ENCODE measurements at places on chromosomes 3 and 15.
A peak's percentile ranks its signal among the peaks of the same experiment; 100 is the strongest.

DNA sequence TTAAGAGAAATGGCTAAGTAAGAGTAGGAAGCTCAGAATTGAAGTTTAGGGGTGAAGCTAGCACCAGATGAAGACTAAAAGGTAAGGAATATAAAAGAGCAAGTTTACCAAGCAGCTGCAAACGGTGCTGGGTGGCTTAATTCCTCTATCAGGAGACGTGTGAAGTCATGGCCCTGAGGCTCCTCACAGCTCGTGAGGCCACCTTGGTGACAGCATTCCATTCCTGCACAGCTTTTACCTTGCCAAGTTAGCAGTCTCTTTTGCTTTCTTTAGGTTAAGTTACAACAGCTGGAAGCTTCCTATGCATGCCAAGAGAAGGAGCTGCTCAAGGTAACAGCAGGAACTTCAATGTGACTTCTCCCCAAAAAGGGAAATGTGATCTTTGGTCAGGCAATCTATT, 6.4 kb downstream of the TMCO5A start:
- DNase-seq = no peak

DNA sequence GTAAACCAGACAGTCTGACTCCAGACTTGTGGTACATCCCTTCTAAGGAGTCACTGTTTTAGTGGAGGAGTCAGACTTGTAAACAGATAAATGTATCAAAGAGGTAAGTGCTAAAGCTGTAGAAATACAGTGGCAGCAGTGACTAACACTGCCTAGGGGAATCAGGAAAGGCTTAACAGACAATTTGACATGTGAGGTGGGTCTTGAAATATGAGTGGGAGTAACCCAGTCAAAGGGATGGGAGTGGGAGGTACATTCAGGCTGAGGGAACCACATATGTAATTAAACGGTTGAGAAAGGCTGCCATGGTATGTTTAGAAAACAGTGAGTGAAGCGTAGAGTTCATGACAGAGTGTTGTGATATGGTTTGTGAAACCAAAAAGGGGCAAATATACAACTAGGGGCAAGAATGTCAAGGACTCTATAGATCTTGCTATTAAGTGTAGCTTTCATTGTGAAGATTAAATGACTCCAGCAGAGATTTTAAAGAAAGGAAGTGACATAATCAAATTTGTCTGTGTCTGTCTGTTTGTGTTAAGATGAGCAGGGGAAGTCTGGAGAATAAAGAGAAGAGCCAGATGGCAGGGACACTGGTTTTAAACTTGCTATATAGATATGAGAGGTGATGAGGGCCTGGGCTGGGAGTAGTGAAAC, 11.2 kb upstream of the ALCAM start:
- no peak for DNase-seq

GRCh38 chr15:50190166-50190570, 8.2 kb downstream of the SLC27A2 start:
- DNase-seq = no peak

DNA sequence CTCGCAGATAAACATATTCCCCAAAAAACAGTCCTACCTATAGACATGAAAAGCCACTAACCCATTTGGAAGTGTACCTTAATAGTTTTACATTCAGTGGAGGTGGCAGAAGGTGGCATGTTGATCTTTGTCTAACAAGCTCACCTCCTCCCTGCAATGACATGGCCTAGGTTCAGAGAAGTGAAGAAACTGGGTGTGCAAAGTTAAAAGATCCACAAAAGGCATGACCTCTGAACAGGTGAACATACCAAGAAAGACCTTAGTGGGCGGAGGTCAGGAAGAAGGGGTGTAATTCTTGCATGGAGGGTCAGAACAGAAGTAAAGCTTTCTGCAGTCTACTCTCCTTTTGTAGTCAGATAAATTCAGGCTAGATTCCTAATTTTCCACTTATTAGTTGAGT, 822 bp downstream of the MRPL3 start:
- no peak for DNase-seq

- DNase-seq = no peak
Observed at GRCh38 chr15:89888214-89888804, 5.5 kb downstream of the AP3S2 start.

DNA sequence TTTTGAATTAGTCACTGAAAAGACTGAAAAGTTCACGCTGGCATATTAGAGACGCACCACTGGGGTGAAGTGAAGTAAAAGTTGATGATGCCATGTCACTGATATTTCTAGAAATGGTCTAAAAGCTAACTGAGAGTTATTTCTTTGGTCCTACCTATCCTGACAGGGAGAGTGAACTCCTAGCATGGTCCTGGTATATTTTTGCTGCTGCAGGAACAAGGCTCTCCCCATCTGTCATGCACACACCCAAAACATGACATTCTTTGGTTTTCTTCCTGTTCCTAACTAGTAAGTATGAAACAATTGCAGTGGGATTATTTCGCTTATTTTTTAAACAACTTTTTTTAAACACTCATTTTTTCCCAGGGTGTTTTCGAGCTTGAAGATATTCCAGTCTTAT, 466.7 kb downstream of the ERC2 start:
- DNase-seq = no peak

DNA sequence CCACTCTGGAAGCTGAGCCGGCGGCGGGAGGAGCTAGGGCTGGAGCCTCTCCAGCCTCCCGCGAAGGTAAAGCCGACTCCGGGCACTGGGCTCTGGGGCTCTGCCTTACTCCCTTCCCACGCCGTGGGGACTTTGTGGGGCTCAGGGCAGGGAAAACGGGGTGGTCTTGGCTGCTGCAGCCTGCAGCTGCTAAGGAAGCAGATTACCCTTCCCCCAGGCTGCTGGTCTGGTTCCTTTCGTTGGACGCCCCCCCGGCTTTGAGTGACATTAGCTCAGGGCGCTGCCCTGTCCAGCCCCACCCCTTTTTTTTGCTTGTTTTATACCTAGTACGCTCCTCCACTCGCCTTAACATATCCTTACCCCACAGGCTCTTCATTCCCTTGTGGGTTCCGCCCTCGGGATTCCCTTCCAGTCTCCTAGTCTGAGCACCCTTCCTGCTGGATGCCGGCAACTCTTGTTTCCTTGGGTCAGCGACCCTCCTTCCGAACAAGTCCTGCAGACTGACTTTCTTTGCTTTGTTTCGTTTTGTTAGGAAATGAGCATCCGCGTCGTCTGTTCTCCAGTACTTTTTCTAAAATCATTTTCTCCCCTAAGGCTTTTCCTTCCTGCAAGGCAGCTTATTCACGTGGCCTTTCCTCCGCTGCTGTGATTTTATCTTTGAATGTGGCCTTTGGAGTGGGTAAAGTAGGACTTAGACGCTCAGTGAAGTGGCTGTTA, 551 bp downstream of the DNAJC13 start:
- peak; percentile 70 for DNase-seq

DNA sequence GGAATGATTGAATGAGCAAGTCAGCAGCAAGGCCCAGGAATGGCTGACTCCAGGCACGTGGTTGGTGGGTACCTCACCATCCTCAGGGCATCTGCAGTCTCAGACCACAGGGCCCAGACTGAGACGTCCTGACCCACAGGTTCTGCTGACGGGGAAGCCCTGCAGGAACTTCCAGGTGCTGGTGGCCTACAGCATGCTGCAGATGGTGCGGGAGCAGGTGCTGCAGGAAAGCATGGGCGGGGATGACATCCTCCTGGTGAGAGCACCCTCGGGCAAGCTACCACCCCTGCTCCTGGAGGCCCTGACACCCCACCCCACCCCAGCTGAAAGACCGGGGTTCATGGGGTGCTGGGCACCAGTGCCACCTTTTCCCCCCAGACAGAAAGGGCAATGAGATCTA, 14.1 kb downstream of the TBC1D21 start:
- no peak for DNase-seq

DNA sequence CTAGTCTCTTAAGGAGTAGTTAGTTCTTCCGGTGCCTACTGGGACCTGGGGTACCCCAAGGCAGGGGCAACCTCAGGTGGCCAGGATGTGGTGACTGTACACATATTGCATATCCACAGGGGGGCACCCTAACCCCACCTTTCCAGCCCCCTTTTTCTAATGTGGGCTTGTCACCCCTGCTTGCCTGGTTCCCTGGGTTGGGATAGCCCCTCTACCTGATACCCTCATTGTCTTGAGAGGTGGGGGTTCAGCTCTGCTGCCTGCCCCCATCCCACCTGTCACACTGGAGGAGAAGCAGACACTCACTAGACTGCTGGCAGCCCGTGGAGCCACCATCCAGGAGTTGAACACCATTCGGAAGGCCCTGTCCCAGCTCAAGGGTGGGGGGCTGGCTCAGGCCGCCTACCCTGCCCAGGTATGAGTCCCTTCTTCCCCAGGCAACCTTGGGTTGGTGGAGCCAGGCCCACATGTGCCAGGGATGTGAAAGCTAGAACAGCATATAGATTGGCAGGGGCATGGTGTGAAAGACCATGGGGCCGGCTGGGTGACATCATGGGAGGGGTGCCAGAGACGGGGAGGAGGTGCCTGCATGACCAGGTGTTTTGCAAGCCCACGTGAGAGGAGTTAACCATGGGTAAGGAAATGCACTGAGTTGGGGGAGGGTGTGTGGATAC, 4.0 kb downstream of the GLYCTK start:
- peak; percentile 66 for DNase-seq

- DNase-seq = no peak
Observed at GRCh38 chr15:45441686-45442085, 63.3 kb upstream of the GATM start.

DNA sequence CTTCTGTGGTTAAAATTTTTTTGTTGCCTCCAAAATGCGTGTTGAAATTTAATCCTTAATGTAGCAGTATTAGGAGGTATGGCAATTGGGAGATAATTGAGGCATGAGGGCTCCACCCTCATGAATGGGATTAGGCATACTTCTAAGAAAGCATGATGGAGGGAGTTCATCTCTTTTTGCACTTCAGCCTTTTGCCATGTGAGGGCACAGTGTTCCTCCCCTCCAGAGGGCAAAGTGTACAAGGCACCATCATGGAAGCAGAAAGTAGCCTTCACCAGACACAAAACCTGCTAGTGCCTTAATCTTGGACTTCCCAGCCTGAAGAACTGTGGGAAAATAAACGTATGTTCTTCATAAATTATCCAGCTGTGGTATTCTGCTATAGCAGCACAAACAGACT, 429.5 kb downstream of the ZIC1 start:
- DNase-seq = no peak

GRCh38 chr3:46293991-46294833, 52.0 kb downstream of the CCR3 start:
- peak; percentile 92 for DNase-seq

GRCh38 chr3:145219355-145220235, 941.4 kb downstream of the PLOD2 start:
- no peak for DNase-seq

DNA sequence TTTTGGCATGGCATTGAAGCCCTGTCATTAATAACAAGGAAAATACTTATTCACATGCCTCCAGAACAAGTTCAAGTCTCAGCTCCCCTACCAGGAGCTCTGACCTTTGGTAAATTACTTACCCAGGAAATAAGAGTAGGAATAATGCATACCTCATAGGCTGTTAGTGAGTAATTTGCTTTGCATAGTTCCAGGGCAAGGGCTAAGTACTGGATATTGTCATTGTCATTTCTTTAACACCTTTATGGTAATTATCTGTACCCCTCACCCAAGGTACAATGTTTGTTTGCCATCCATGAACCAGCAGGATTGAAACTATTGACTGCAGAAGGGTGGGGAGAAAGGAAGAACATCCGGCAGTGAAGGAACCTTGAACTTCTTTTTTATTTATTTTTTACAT, 148.5 kb downstream of the SOX2 start:
- no peak for DNase-seq

GRCh38 chr3:121836064-121836463, 1.1 kb downstream of the EAF2 start:
- DNase-seq = no peak

GRCh38 chr3:160027541-160028195, 39.0 kb downstream of the IL12A start:
- peak; percentile 40 for DNase-seq

- no peak for DNase-seq
Observed at GRCh38 chr3:42473083-42473932, 29.1 kb upstream of the VIPR1 start.

DNA sequence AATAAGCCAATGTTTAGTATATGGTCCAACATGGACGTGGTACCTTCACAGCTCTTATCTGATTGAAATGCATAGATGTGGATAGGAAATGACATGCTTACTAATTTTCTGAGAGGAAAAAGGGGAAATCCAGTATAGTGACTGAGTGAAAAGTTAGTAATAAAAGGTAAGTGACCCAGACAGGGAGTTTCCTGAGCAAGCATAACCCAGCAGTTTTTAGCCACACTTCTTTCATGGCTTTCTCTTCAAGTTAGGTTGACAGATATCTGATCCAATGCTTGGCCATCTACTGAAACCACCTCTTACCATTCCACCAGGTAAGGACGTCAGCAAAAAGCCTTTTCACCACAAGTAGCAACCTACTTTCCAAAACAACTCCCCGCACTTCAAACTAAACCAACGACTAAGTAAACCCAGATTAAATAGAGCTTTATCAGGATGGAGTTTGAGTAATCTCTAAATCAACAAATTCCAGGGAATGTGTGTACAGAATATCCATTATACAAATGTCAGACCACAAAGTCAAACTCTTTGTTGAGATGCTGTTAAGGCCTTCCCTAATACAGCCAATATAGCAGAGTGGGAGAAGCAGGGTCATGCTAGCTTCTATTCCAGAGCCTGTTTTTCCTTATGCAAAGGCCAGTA, 329.7 kb downstream of the RORA start:
- peak; percentile 42 for DNase-seq

- no peak for DNase-seq
Observed at GRCh38 chr3:38268087-38268486, 2.5 kb downstream of the SLC22A13 start.

- DNase-seq = no peak
Observed at GRCh38 chr3:122443090-122443489, 27.2 kb upstream of the WDR5B start.

DNA sequence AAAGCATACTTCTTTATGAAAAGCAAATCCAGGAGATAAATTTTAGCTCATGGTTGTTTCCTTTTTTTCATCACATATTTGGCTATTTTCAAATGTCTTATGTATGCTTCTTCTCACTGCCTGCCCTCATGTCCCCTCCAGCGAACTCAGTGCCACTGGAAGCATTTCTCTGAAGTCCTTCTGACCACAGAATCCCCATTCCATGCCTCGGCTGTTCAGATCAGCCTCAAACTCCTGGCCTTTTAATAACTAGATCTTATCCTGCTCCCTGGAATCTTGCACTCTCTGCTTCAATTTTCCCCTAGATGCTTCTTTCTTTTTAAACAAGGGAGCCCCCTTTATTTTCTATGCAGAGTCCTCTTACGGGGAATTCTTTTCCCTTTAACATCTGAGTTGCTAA, 10.1 kb downstream of the ETV5 start:
- DNase-seq = no peak

DNA sequence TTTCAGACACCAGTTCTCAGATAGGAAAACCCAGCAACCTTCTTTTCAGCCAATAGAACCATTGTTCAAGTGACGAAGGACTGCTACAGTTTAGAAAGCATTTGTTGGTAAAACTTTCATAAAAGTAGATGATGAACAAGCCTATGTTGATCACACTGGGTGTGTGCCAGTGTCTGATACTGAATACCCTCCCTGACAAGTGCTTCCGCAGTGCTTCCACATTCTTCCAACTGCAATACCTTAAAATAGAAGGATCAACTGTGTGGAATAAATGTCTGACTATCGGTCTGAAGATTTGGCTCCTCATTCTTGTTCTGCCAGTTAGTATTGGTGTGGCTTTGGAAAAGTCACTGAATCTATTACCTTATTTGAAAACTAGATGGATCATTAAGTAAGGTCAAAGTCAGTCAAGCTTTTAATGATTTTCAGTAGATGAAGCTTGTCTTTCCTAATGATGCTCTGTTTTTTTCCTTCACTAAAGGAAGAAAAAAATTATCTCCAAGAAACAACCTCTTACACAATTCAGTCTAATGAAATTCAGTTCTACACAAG, 479.4 kb upstream of the CBLB start:
- DNase-seq = no peak

GRCh38 chr15:82919231-82919886, 33.2 kb downstream of the HOMER2 start:
- DNase-seq = no peak
